ENCODE measurements at places on chromosomes 6 and 20.
A peak's percentile ranks its signal among the peaks of the same experiment; 100 is the strongest.

GRCh38 chr6:130322673-130323268 is 43.0 kb upstream of the TMEM200A start:
- DNase-seq = peak; percentile 17

- no peak for DNase-seq
Measured at GRCh38 chr6:20211941-20212391, 303 bp downstream of the MBOAT1 start.

- DNase-seq = no peak
Measured at GRCh38 chr20:18032977-18033892, 24.5 kb downstream of the OVOL2 start.

DNA sequence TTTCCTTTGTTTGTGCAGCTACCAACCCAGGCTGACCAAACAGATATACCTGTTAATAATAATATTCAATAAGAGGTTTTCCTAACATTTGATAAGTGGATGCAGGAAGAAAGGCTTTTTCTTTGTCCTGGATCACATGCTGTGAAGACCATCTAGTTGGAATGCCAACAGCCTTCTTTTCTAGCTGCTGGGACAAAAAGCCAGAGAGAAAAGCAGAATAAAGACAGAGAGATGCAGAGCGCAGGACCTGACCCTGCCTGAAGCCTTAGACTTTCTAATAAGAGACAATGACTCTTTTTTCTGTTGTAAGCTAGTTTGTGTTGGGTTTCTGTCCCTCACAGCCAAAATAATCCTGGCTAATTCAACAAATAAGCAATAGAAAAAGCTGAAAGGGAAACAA is 308.2 kb downstream of the PHF3 start:
- no peak for DNase-seq

GRCh38 chr6:107345393-107345792 is 114.0 kb downstream of the PDSS2 start:
- no peak for DNase-seq

DNA sequence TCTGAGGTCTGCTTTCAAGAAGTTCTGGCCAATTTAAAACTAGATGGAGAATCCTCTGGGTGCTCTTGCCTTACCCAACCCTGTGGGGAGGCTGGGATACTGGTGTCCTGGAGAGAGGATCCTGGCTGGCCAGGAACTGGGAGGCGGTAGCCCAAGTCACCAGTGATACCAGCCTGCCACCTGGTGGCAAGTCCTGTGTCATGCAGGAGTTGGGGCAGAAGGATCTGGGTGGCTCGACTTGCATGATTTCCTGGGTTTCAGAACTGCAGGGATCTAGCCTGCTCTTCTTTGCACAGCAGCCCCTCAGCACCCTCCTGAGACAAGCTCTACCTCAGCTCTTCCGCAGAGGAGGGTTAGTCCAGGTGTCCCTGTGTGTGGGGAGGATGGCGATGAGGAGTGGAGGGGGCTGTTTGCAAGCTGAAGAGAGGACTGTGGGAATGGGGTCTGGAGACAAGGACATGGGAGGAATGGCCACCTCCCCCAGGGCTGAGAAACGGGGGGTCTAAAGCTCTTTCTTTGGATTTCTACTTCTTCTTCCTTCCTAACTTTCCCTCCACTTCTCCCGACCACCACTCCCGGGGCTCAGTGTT is 4.2 kb downstream of the KCNK17 start:
- DNase-seq = no peak

GRCh38 chr20:58718729-58719128 is 26.1 kb downstream of the NPEPL1 start:
- DNase-seq = no peak

GRCh38 chr6:159282421-159282820 is 113.2 kb downstream of the FNDC1 start:
- DNase-seq = no peak

DNA sequence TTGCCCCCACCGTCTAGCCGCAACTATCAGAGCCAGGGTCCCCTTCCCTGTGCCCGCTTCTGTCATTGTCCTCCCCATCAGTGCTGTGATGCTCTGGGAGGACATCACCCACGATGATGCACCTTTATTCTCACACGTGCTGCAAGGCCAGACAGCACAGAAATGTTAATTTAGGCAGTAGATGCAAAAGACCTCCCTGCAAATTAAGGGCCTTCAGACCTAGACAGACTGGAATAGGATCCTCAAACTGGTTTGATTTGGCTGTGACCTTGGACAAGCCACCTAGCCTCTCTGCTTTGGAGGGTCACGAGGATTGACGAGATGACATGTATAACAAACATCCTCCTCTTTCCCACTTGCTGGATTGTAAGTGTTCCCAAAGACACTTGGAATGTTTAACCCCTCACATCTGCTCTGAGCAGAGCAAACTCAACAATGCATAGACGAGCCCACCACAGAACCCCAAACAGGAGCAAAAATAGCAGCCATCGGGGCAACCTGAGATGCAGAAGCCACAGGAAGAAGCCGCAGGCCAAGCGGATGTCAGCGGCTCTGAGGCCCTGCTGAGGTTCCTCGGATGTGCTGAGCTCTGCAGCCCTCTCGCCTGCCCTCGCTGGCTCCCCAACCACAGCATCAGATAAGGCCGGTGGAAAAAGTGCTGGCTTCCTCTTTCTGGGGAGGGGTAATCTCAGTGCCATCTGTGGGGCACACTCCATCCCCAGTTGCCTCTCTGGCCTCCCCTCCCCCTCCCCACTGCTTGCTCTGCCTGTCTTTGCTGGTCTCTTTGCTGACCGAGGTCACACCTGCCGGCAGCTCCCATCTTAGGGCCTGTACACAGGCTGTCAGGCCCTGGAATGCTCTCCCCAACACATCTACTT is 35.3 kb downstream of the TOX2 start:
- DNase-seq = peak; percentile 66

GRCh38 chr20:1894471-1894950 is 696 bp upstream of the SIRPA start:
- no peak for DNase-seq

DNA sequence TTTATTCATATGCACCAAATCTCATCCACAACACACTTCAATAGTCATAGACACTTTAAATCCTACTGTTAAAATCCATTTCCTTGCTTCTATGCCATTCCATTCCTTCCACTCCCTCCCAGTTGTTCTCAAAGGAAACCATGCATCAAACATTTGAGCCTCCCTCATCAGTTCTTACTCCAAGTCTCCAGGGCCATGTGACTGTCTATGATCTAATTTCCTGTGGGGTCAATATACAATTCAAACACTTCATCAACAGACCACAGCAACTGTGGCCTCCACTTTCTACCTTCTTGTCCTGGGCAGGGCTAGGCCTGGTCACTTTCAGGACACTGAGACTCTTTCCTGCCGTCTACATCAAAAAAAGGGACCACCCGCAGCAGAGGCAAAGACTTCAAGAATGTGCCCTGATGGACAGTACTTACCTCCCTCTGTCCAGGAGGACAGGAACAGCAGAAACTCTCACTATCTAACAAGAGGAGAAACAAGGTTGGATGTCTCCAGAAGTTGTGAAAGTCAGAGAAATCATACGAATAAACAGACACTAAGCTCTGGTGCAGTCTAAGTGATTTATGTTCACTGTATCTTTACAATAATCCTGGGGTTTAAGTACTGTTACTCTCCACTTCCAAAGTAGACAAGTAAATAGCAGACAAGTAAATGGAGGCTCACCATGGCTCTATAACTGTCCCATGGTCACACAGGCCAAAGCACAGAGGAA is 160.2 kb downstream of the QRSL1 start:
- no peak for DNase-seq

DNA sequence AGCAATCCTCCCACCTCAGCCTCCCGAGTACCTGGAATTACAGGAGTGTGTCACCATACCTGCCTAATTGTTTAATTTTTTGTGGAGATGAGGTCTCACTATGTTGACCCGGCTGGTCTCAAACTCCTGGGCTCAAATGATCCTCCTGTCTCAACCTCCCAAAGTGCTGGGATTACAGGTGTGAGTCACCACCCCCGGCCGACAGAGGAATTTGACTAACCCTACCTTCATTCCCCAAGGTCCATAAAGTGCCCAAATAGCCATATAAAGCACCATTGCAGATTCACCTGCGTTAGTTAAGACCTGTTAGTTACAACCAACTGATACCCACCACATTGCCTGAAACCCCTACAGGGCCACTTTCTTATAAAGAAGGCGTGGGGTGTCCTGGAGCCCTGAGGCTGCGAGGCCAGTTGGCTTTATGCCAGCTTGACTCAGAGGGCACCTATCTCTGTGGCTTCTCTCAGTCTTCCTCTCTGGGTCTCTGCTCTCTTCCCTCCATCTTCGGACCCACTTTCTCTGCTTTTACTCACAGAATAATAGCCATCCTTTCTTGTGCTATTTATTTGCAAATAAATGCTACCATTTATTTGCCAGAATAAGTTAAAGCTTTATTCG is 65.6 kb downstream of the SLC2A10 start:
- DNase-seq = no peak

- DNase-seq = no peak
Measured at GRCh38 chr6:163296835-163297519, 117.5 kb upstream of the QKI start.

DNA sequence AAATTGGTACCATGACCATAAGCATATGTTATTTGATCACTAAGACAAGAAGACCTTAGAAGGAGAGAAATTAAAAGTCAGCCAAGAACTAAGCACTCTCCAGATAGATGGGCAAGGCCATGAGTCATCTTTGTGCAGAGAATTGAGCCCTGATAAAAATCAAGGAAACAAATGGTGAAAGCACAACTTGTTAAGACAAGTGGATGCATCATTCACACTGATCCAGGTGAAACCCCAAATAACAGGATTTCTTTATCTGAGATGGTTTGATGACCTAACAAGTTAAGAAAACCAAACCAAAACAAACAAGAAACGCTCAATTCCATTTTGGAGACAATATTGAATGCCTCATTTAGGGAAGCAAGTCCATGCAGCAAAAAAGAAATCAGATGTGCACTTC is 121.6 kb downstream of the ADAT2 start:
- DNase-seq = no peak

GRCh38 chr20:433300-433975 is 25.3 kb downstream of the RBCK1 start:
- peak; percentile 86 for DNase-seq

GRCh38 chr6:8526624-8527023 is 91.3 kb upstream of the SLC35B3 start:
- DNase-seq = no peak

- DNase-seq = no peak
Measured at GRCh38 chr20:32902456-32903420, 44.0 kb downstream of the EFCAB8 start.

GRCh38 chr20:10986586-10986985 is 312.8 kb upstream of the JAG1 start:
- no peak for DNase-seq

DNA sequence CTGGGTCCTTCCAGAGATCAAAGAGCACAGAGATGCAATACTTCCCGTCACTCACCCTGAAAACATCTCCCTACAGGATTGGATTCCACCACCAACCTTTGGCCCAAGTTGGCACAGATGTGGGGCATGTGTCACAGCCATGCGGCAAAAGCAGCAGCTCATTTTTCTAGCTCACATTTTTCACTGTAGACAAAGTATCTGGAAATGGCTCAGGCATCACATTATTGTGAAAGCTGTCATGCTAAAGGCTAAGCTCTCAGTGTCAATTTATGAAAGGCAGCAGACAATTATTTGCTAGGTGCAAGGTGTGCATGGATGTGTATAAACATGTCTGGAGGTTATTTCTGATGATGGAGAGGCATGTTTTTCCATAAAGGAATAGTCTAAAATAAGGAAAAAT is 248.8 kb upstream of the PRND start:
- no peak for DNase-seq

- DNase-seq = no peak
Measured at GRCh38 chr6:72374857-72375256, 247.0 kb upstream of the KCNQ5 start.

- DNase-seq = no peak
Measured at GRCh38 chr6:38697846-38698245, 5.1 kb downstream of the GLO1 start.

DNA sequence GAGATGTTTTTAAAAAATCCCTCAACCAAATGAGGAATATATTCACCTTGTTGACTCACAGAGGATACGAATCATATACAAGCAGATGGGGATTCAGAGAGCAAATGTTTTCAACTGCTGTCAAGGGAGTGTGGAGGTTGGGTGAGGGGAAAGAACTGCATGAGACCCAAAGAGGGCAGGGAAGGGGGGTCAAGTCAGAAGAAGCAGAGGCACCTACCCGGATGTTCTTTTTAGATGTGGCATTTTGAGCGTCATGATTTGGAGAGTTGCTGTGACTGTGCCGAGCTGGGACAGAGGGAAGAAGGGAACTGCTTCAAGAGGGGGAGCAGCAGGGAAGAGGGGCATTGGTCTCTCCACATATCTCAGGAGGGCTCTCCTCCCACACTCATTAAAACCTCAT is 191.3 kb upstream of the PROKR2 start:
- DNase-seq = no peak

DNA sequence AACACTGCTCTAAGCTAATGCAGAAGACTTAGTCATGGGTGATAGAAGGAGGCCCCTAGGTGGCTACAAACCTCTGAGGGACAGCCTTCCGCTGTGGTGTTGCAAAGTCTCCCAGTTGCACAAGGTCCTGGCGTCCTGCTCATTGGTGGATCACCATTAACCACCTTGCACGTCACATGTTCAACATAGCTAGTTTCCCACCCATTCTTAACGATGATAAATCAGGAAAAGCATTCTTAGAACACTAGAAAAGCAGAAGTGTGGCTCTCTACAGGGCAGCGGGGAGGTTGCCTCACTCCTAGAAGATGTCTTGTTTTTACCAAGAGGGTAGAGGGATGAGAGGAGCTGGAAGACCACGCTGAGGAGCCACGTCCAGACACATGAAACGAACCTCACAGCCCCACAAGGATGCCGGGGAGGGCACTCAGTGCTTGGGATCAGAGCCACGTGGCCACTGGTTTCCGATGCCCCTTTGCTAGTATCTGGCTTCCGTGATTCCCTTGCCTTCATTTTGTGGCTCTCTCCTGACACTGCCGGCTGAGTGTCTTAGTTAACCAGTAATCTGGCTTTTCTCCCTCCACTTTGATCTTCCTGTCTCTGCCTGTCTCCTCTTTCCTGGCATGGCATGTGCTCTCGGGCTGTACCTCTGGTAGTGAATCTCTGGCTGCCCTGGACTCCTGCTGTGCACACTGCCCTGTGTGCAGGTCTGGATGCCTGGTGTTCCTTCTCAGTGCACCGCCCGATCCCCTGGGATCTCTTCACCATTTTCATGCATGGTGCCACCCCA is 91.4 kb upstream of the NEDD9 start:
- peak; percentile 39 for DNase-seq

DNA sequence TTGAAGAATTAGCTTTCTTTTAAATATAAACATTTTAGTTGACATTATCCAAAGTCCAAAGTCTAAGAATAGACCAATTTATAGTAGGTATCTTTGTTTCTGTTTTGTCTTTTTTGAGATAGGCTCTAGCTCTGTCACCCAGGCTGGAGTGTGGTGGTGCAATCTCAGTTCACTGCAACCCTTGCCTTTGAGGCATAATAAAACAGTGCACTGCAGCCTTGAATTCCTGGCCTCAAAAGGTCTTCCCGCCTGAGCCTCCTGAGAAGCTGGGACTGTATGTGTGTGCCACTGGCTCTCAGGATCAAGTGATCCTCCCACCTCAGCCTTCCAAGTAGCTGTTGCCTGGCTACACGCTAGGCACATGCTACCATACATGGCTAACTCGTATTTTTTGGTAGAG is 135.4 kb downstream of the REV3L start:
- DNase-seq = no peak

GRCh38 chr6:113758214-113758613 is 98.9 kb upstream of the MARCKS start:
- DNase-seq = no peak
